ENCODE measurements at places on chromosomes 12 and 14.

GRCh38 chr12:64010069-64010686 lies 165.7 kb downstream of the SRGAP1 start:
- no peak for DNase-seq

DNA sequence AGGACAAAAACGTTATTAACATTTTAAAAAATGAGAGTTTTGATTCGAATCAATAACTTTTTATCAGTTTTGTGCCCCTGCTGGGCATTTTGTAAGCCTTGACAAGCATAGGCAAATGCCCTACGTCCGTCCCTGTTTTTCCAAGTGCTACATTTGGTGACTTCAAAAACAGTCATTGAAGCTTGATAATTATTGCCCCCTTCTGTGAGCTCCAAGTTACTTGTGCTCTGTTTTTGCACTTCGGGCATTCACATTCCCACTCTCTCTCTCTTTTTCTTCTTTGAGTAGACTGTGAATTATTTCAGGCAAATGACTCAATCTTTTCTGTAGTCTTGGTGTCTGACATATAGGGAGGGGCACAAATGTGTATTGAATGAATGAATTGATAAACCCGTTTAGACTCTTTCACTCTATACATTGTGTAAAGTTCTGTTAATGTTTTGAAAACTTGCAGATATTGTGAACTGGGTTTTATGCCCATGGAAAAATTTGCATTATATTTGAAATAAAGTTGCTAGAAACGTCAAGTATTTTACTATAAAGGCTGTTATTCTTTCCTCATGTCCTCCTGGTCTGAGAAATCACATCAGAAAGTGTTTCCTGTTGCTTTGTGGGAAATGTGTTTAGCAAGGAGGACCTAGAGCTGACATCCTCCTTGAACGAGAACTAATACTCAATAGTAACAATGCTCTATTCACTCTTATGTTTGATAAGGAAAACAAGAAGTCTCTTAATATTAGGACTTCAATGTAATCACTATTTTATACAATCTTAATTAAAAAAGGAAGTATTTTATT lies 1.4 kb downstream of the APAF1 start:
- no peak for DNase-seq

DNA sequence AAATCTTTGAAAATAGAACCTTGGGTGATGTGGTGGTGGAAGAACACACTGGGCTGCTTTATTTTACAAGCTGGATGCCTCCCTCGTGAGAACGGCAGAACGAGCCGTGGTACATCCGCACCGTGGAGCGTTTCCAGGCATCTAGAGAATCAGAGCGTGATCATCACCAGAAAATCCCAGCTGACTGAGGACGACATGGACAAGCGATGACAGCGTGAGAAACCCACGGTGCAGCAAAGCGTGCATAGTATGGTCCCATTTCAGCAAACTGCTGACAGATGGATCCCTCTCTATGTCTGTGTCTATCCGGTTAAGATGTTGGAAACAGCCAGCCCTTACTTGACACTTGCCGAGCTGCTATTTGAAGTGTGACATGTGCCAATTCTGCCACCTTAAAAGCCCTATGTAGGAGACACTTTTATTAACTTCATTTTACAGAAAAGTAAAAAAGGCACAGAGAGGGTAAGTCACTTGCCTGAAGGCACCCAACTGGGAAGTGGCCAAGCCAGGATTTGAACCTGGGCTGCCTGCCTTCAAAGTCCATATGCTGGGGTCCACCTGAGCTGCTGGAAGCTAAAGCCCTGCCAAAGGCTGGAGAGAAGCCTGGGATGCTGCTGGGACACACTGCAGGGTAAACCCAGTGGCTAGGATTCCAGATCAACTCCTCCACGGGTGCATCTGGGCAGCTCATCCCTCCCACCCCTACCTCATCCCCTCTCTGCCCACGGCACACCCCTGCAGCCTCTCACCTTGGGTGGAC lies 14.9 kb downstream of the SCARB1 start:
- DNase-seq: no peak

- DNase-seq: no peak
Observed at GRCh38 chr14:47390831-47391504, 284.4 kb downstream of the MDGA2 start.

- DNase-seq: no peak
Observed at GRCh38 chr12:86292480-86292879, 36.3 kb upstream of the MGAT4C start.

DNA sequence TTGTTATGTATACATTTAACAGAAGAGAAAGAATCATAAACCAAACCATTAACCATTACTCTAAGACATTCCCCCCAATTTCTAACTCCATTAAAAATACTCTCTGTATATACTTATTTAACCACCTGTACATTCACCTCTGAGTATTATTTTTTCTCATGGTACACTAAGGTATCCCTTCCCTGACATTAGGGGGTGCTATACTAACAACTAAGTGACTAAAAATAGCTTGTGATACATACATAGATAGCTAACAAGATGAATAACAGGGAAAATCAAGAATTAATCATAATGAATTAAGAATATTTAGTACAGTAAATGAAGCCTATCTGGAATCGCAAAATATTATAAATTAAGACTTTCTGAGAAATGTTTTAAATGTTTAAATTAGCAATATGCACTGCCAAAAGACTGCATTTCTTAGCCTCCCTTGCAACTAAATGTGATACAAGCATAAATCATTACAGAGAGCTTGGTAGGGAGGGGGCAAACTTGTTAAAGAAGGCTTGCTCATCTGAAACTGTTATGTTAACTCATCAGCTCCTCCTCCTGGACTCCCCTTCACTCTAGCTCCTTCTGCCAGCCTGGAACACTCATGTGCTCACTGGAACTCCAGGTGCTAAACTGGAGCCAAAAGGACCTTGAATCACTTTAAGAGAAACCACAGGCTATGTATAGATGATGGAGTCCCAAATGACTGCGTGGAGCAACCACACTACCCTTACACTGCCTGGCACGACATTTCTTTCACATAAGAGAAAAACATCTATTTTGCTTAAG lies 14.9 kb downstream of the C2CD5 start:
- DNase-seq: no peak

DNA sequence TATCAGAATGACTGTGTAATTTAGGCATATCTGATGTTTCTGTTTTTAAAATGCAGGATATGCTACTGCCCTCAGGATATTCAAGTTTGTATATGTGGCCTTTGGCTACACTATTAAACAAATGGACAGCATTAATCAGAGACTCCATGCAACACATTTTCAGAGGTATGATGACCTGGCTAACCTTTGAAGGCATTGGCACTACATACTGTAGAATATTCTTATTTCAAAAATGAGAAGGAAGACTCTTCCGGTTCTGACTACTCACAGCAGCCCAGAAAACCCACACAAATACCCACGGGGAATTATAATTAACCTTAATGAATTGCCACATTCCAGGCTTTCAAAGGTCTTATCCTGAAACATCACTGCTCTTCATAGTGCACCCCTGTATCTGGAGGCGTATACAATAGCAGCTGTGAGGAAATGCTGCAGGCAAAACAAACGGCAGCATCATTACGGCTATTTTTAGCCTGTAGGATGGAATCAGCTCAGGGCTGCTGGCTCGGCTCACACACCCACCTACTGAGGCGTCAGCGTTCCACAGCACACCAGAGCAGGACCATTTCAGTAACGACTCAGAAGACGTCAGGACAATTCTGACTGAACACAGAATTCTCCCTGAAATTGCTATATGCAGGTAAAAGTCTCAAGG lies 648.5 kb downstream of the RPS29 start:
- DNase-seq: no peak

GRCh38 chr12:18108611-18109010 lies 18.6 kb upstream of the RERGL start:
- no peak for DNase-seq
